SJSA1 (cell line): ENCODE measurements at places on chromosomes 2 and 18.
A peak's percentile ranks its signal among the peaks of the same experiment; 100 is the strongest.

DNA sequence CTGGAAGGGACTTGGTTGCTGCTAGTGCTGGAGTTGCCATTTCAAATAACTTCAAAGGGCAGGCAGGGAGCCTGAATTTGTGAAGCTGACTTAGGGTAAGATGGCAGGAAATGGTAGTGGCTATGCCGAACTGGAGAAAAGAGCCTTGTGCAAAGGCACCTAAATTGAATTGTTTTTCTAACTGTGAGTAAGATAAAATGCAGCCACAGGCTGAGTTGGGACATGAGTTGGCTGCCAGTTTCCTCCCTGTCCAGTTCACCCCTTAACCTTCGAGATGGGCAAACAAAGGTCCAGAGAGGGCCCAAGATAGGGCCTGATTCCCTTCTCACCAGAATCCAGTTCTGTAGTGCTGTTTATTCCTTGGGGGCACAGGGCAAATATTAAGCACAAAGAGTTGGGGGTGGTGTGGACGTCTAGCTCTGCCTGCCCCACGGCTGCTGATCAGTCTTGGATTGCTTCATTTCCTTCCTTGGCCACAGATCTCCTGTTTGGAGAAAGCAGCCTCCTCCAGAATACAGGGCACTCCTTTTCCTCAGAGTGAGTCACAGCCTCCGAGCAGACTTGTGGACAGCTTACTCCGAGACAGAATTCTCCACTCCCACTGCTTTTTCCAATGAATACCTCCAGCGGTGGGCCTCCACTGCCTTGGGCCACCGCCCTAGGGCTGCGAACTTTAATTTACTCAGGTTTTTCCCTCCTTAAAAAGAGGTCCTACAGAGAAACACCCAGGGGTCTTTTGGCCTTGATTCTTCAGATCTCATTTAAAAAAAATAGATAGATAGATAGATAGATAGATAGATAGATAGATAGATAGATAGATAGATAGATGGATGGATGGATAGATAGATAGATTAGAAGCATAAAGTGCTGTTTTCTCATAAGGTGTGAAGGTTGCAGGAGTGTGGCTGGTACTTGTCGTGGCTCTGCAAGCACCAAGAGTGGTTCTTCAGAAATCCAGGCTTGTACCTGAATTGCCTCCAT, 18.4 kb upstream of the SLC20A1 start:
- DNase-seq: peak; percentile 78

- no peak for DNase-seq
Observed at GRCh38 chr18:7090771-7091170, 26.8 kb downstream of the LAMA1 start.

- no peak for DNase-seq
Observed at GRCh38 chr2:71896385-71897136, 251.1 kb downstream of the CYP26B1 start.

GRCh38 chr2:127634626-127635379, 11.2 kb upstream of the GPR17 start:
- no peak for DNase-seq

DNA sequence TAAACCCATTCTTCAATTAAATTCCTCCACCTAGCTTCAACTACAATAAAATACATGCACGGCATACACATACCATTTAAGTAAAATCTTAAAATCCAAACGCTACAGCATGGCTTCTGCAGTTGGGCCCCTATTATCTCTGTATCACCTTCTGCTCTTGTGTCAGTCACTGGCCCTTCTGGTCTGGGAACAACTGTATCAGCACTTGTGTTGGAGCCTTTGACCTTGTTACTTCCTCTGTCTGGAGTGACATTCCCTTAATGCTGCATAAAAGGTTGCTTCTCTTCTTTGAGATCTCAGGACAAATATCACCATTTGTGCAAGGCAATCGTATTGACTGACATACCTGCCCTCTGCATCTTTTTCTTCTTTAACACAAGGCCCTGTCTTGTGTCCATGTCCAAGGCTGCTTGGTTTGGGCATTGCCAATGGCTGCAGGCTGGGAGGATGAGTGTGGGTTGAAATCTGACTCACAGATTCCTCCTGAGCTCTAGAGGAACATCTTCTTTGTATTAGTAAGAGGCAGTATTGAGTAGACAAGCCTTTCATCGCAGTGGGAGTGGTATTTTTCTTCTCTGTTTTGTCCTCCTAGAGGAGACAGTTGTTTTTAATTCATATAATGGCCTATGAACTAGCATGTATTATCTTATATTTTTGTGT, 267.8 kb upstream of the TRIB2 start:
- no peak for DNase-seq

DNA sequence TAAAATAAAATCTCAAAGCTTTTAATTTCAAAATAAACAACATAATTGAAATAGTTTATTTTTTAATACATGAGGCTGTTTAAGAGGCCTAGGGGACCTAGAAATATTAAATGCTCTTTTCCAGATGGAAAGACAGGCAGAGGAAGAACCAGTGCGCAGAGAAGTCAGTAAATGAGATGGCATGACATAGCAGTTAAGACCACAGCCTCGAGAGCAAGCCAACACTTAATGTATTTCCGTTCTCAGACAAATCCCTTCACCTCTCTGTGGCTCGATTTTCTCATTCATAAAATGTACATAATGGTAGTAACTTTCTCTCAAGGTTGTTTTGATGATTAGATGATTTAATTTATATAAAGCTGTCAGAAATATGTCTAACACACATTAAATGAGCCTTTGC, 405.1 kb upstream of the CWC22 start:
- no peak for DNase-seq

- no peak for DNase-seq
Observed at GRCh38 chr2:145184741-145185651, 665.1 kb upstream of the ZEB2 start.

DNA sequence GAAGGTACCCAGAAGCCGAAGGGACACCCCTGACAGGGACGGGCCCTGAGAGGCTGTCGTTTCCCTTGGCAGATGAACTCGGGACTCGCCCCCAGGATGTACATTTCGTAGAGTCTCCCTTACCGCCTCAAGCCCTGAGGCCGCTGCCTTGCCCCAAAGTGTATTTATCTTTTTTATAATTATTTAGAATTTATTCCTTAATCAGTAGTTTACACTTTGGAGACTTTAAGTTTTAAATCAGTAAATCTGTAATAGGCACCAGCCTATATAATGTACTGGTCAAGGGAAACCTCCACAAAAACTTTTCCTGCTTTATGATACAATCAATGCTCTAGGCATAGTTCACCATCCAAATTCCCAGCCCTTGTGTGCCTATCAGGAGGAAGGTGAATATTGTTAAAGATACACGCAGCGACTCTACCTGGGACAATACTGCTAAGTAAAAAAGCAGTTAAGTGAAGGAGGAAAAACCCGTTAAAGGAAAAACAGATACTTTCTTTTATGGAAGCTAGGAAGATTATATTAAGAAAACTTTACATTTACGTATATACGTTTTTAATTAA, 848 bp downstream of the VRK2 start:
- DNase-seq: no peak

GRCh38 chr2:182377467-182377866, 49.4 kb downstream of the PDE1A start:
- DNase-seq: no peak

GRCh38 chr2:40364151-40364874, 87.6 kb downstream of the SLC8A1 start:
- peak; percentile 35 for DNase-seq

- no peak for DNase-seq
Observed at GRCh38 chr2:84640411-84640810, 124.1 kb downstream of the DNAH6 start.

- no peak for DNase-seq
Observed at GRCh38 chr2:240329778-240330177, 105.7 kb upstream of the GPC1 start.

GRCh38 chr2:55033076-55033742, 17.0 kb downstream of the RTN4 start:
- DNase-seq: no peak

- DNase-seq: no peak
Observed at GRCh38 chr2:7508296-7508943, 591.2 kb downstream of the RNF144A start.

GRCh38 chr2:200702646-200703118, 109.0 kb upstream of the BZW1 start:
- DNase-seq: no peak

GRCh38 chr18:14914771-14915170, 166.8 kb downstream of the ANKRD30B start:
- DNase-seq: no peak

- DNase-seq: no peak
Observed at GRCh38 chr2:28471214-28471613, 24.6 kb upstream of the PLB1 start.

DNA sequence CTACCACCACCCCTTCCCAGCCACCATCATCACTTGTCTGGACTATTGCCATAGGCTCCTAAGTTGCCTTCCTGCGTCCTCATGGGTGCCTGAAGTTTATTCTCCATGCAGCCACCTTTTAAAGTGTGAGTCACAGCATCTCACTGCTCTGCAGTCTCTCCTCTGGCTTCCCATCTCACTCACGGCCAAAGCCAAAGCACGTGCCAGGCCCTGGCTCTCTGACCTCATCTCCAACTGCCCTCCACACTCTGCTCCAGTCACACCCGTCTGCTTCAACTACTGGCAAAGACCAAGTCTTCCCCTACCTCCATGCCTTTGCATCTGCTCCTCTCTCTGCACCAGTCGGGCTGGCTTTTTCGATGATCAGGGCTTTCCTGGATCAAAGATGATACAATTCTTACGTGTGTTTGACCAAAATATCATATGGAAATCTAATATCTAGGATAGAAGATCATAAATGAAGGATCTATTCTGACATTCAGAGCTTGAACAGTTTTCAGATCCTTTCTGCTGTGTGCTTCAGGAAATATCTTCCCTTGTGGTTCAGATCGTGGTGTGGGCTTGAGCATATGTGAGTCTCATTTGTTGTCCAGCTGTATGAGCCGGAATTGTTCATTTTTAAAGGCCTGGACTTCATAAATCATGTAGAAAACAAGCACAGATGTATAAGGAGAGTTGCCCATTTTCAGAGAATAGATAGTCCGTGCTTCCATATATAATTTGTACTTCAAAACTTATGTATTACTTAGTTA, 175.6 kb downstream of the PRKCE start:
- no peak for DNase-seq

DNA sequence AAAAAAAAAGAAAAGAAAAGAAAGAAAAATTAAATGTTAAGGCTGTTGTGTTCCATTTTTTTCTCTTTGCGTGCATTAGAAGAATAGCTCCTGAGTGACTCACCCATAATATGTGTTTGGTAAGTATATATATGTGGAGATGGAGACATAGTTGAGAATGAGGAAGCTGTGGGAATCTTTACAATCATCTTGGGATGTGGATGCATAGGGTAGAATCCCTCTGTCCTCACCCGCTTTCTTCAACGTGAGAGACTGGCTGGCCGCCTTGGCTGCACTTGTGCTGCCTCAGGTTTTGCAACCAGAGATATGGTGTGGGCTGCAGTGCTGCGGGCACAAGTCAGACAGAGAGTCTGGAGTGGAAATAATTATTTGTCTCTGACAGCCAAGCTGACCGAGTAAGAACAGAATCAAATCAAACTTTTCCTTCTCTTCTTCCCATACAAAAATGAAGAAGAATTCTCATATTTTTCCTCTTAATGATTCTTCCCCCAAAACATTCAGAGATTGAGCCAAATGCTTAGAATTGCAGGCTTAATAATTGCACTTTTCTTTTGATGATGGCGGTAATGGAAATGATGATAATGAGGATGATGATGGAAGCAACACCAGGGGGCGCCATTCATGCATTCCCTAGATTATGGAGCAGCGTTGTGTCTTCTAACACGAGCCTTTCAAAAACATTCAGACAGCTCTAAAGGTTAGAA, 48.5 kb downstream of the SERPINB7 start:
- peak; percentile 33 for DNase-seq

GRCh38 chr2:208179028-208179609, 10.7 kb downstream of the C2orf80 start:
- no peak for DNase-seq

DNA sequence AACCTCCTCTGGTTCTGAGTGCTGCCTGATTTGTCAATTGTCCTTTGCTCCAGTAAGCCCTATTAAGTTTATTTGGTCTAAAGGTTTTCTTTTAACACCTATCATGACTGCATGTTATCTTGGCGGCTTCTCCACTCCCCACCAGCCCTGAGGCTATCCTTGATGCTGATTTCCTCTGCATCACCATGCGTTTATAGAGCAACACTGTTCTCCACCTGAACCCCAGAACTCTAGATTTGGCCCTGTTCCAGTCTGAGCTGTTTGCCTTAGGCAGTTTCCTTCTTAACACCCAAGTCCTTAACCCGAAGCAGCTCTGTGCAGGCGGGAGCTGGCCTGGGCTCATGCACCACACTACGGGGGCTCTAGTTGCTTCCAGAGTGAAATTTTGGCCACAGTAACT, 98.2 kb upstream of the NPAS2 start:
- no peak for DNase-seq

DNA sequence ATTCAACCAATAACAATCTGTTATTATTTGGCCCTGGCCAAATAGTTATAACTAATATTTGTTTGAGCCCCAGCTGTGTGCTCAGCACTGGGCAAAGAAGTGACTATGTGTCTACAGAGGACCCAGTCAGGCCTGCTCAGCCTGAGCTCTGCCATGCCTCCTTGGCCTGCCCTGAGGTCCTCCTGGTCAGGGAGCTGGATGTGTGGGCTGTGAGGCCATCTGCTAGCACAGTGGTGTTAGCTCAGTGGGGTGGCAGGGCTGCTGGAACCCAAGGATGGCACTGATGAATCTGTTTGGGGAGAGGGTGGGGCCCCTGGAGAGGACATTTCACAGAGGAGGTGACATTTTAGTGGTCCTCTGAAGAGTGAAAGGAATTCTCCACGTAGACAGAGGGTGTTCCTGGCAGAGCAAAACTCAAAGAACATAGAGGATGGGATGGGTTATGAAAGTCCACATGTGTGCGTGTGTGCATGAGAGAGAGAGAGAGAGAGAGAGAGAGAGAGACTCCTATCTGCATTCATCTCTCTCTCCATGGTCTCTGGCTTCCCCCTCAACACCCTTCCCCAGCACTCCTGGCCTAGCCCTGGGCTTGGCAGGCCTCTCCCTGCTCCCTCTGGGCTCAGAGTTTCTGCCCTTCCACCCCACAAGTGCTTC, 21.2 kb upstream of the ATOH8 start:
- DNase-seq: no peak

DNA sequence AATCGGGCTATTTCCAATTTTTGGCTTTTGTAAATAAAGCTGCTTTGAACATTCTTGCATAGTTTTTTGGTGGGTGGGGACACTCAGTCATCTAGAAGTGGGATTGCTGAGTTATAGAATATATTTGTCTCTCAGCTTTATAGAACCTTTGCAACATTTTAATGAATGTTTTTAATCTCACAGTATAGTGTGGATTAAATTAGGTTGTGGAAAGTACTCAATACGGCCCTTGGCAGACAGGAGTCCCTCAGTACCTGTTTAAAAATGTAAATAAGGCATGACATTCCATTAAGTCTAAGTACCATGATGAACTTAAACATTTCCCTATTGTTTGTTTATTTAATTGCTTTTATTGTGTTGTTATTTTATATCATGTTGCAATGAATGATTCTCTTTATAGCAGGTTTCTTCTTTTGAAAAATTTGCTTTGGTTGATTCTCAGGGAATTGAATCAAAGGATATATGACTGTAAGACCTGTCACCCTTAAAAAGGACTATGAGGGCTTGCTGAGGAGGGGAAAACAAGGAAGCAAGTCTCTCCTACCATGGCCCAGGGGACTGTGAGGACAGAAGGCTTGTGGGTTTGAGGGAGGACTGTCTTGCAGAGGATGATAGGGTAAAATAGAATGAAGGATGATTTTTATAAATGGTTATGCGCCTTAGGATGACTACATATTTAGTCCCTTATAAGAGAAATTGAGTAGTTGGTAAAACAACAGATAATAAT, 165.1 kb downstream of the RPIA start:
- no peak for DNase-seq
